H4 (cell line): ENCODE measurements at places on chromosomes 1 and 21. TPM values are rescaled to one million over a fixed set of nuclear protein-coding genes. Genes with fewer than 3 reads are reported as not detected.

Gene MSH4
- not detected in 2 replicates for total RNA-seq

Gene LCE6A
- total RNA-seq = not detected in 2 replicates

Gene MRPS6
- total RNA-seq = 26.8 and 40.9 TPM in 2 replicates

Gene CD164L2
- not detected in 2 replicates for total RNA-seq

Gene DNM3
- 0.99 and 1.3 TPM in 2 replicates for total RNA-seq

Gene GPR3
- total RNA-seq = 0.23 and 1.1 TPM in 2 replicates

Gene UTP11
- 80.0 and 87.3 TPM in 2 replicates for total RNA-seq

Gene KPRP
- total RNA-seq = not detected in 2 replicates

Gene SPATA21
- not detected in 2 replicates for total RNA-seq

DNA sequence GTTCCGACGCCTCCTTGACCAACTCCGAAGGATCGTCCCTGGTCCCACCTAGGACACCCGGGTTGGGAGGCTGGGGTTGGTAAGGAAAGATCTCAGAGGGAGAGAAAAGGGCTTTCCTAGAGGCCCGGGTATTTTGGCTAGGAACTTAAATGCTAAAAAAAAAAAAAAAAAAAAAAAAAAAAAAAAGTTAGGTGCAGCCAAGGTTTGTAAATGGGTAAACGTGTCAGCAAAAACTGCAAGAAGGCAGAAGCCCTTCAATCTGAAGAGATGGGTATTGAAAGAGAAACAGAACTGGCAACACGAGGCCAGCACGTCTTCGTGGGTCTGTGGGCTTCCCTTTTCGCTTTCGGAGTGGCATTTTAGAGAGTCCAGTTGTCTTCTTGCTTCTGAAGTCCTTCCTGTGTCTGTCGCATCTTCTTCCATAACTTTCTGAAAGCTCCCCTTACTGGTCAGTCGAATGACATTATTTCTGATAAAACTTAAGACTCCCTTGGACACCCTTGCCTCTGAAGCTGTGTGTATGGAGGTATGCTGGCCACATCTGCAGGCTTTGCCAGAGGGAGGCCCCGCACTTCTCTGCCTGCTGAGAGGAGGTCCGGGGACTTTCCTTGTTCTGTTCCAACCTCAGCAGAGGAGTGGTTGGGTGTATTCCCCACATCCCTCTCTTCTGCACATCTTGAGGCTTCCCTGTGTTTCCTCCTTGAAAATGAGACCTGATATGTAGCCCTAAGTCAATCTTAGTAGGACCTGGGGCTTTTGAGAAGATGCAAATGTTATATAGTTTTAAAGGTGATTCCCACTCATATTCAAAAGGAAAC lies 745 bp downstream of the RCSD1 start:
- DNase-seq = no peak

DNA sequence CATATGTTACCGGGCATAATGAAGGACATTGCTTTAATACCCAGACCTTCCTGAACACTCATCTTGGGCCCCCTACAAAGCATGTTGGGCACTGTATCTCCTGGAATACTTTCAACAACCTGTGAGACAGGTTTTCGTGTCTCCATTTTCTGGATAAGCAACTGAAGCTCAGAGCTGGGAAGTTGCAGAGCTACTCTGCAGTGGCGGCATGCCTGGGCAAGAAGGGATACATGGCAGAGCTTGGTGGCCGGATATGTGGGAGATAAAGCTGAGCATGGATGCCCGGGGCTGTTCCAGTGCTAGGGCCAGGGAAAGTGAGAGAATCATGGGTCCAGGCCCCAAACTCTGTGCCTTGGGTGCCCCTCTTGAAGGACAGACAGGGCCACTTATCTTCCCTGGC lies 71.6 kb upstream of the KCND3 start:
- no peak for DNase-seq

DNA sequence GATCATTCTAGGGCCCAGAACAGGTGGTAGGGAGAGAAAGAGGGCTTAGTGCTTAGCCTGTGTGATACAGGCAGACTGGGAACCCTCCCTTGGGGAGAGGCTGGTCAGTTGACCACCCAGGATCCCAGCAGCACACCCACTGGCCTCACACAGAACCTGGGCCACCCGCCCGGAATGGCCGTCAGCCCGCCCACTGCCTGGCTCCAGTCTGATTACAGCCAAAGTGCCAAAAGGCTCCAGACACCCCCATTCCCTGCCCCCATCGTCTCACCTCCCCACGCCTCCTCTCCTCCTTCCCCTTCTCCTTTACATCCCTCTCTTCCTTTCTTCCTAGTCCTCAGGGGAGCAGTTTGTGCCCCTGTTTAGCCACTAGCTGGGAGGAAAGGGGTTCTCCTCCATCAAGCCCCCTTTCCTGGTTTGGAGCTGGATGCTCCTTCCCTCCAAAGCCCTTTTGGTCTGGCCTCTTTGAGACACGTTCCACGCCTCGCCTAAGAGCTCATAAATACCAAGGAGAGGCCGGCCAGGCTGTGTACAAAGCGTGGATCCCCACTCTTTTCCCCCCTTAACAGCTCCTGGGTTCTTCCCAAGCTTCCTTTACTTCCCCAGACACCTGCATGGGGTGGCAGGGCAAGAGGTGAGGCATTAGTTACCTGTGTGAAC lies 4.6 kb upstream of the WNT2B start:
- DNase-seq = no peak

- DNase-seq = no peak
These were observed 19.5 kb upstream of the OR6N2 start for GRCh38 chr1:158800526-158800925.

DNA sequence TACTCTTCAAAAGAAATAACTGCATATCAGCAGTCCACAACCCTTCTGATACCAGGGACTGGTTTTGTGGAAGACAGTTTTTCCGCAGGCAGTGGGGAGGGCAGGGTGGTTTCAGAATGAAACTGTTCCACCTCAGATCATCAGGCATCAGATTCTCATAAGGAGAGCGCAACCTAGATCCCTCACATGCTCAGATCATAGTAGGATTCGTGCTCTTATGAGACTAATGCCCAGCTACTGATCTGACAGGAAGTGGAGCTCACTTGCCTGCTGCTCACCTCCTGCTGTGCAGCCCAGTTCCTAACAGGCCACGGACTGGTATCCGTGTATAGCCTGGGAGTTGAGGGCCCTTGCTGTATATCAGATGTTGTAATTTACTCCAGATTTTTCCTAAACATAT lies 11.5 kb downstream of the RO60 start:
- DNase-seq = no peak

DNA sequence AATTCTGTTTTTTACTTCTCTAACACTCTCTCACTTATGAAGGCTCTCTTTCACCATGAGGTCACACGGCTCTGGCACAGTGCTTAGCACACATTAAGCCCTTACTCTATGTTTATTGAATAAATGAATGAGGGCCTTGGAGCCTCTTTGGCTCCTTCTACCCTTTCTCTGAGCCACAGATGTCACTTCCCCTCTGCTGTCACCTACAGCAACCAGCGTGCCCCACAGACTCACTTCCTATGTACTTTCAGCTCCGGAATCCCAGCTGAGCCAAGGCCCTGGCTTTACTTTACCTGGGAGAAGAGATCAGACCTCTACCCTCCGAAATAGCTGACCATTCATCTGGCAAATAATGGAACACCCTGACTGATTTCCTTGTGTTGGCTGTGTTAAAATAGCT lies 53.7 kb upstream of the HMCN1 start:
- DNase-seq = no peak

DNA sequence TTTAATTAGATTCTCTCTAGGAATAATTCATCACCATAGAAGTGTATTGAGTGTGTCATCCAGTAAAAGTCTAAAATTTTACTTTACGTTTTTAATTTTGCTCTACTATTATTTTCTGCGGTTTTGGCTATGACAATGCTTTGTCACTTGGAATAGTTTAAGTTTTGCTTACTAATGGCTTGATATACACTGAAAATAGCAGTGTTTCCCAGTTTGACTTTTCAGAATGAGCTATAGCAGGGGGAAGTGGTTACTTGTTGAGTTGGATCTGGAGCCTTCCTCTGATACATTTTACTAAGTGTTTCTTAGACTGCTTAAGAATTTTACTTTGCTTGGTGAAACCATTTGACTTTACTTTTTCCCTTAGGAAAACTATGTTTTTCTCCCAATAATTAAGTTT lies 5.0 kb downstream of the DNAJC16 start:
- no peak for DNase-seq
